ENCODE measurements at places on chromosomes 5 and 9.

GRCh38 chr5:176625966-176626875 lies 4.1 kb downstream of the SNCB start:
- H3K36me3 ChIP-seq, result no peaks in the 10 kb centered on the region
- H3K27ac ChIP-seq, result no peak overlapping the region
- no peak overlapping the region for H3K4me3 ChIP-seq

GRCh38 chr5:39016587-39017275 lies 57.5 kb downstream of the RICTOR start:
- no peaks in the 10 kb centered on the region for H3K36me3 ChIP-seq
- H3K27ac ChIP-seq, result no peak overlapping the region
- H3K4me3 ChIP-seq, result no peak overlapping the region

- H3K36me3 ChIP-seq, result no peaks in the 10 kb centered on the region
- no peaks in the 10 kb centered on the region for H3K4me1 ChIP-seq
- no peak overlapping the region for H3K27ac ChIP-seq
- H3K27me3 ChIP-seq, result no peaks in the 10 kb centered on the region
Observed at GRCh38 chr5:93532370-93532769, 48.6 kb downstream of the NR2F1-AS1 start.

DNA sequence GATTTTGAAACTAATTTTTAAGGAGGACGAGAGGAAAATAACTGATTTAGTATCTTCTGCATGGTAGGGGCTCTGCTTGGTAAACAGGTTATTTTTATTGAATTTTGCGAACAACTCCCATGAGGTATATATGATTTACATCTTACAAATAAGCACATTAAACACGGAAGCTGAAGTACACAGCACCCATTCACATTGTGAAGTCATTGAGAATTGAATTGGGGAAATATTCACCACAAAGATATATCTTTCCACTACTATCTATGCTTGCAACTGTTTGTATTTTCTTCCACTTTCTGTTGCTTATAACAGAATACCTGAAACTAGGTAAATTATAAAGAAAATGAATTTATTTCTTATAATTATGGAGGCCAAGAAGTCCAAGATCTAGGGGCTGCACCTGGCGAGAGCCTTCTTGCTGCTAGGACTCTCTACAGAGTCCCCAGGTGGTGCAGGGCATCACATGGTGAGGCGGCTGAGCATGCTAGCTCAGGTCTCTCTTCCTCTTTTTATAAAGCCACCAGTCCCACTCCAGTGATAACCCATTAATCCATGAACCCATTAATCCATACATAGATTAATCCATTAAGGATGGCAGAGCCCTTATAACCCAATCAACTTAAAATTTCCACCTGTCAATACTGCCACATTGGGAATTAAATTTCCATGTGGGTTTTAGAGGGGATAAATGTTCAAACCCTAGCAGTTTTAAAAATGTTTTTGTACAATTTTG lies 79.0 kb upstream of the ZNF608 start:
- H3K27ac ChIP-seq, result no peak overlapping the region
- H3K4me3 ChIP-seq, result no peak overlapping the region
- H3K4me1 ChIP-seq, result no peaks in the 10 kb centered on the region
- H3K27me3 ChIP-seq, result no peaks in the 10 kb centered on the region

DNA sequence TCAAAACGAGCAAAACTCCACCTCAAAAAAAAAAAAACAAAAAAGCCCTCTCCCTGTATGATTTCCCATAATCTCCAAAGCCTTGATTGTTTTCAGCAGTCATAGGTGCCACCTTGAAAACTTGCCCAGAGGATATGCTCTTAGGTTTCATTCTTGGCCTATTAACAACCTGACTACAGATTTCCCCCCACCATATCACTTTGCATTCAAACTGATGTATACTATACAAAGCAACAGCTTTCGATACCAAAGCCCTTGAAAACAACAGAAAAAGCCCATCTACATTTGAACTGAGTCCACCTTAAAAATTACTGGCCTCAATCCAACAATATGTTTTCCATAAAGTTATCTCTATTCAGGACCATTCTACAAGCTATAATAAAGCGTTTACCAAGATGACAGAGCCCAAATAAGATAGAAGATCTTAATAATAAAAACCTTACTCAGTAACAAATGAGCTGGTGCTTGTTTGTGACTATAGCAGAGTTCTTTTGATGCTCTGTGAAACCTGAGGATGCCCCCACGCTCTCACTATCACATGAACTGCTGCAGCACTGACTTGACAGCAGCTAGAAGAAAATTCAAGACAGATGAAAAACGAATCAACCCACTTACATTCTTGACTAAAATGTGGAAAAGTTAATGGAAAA lies 44.4 kb downstream of the FNBP1 start:
- no peak overlapping the region for H3K4me3 ChIP-seq
- H3K4me1 ChIP-seq, result no peaks in the 10 kb centered on the region
- no peaks in the 10 kb centered on the region for H3K27me3 ChIP-seq
- H3K27ac ChIP-seq, result no peak overlapping the region
- no peak for DNase-seq

GRCh38 chr9:91943478-91944470 lies 6.3 kb downstream of the ROR2 start:
- H3K4me3 ChIP-seq, result no peak overlapping the region
- no peaks in the 10 kb centered on the region for H3K36me3 ChIP-seq
- no peak for DNase-seq
- H3K27me3 ChIP-seq, result peaks cover 30% of the 10 kb centered on the region
- H3K27ac ChIP-seq, result no peak overlapping the region
- no peaks in the 10 kb centered on the region for H3K4me1 ChIP-seq

- no peaks in the 10 kb centered on the region for H3K27me3 ChIP-seq
- no peak for DNase-seq
- H3K27ac ChIP-seq, result no peak overlapping the region
- H3K36me3 ChIP-seq, result no peaks in the 10 kb centered on the region
- no peak overlapping the region for H3K4me3 ChIP-seq
- no peaks in the 10 kb centered on the region for H3K4me1 ChIP-seq
Observed at GRCh38 chr5:72525816-72526215, 18.6 kb upstream of the ZNF366 start.

DNA sequence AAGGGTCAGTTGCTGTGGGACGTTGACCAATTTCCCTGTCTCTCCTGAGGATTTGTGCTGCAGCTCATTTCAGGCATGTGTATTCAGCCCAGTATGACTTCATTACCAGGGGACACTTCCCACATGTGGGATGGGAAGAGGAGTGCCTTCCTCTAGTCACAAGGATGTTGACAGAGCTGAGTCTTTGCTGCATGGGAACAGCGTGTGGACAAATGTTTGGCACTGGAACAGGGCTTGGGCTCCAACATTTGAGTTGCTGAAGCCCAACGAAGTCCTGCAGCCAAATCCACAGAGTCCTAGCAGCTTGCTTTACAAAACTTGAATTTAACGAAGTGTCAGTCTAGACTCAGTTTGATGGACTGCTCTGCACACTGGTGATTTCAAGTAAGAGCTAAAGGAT lies 283.2 kb downstream of the SH3GL2 start:
- no peaks in the 10 kb centered on the region for H3K27me3 ChIP-seq

DNA sequence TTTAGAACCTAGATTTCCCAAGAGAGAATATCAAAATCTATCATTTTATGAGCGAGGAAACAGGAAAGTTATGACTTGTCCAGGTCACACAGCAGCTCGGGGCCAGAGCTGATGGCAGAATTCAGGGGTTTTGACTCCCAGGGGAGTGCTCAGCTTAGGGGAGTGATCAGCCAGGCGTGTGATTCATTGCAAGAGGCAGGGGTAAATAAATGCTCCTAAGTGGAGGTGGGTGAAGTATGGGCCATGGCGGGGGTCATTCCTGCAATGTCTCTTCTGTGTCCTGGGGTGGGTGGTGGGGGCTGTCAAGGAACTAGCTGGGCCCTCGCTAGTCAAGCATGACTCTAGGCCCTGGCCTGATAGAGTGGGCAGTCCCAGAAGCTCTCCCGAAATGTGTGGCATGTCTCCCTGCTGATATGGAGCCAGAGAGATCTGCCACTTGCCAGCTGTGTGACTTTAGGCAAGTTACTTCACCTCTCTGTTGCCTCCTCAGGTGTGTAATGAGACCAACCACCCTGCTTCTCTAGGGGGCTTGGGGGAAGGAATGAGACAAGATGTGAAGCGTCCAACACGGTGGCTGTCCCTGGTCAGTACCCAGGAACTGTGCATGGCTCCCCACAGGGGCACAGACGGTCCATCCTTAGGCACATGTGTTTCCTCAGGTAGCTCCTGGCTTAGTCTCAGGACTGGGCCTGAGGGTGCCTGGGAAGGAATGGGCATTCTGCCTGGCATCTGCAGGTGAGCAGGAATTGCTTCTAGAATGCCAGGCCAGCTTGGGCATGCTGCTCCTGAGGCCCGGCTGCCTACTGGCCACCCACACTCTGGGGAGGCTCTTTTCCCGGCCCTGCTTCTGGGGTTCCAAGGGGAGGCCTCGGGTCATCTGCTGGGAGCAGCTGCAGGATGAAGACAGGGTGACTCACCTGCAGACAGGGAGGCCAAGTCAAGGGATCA lies 36.5 kb upstream of the SH3PXD2B start:
- no peak overlapping the region for H3K27ac ChIP-seq
- no peaks in the 10 kb centered on the region for H3K36me3 ChIP-seq
- no peaks in the 10 kb centered on the region for H3K4me1 ChIP-seq
- no peak for DNase-seq
- no peak overlapping the region for H3K4me3 ChIP-seq

- H3K27ac ChIP-seq, result no peak overlapping the region
- H3K36me3 ChIP-seq, result no peaks in the 10 kb centered on the region
- H3K4me3 ChIP-seq, result no peak overlapping the region
Observed at GRCh38 chr5:125140220-125140619, 393.8 kb upstream of the ZNF608 start.

GRCh38 chr5:167346461-167346860 lies 945.0 kb upstream of the WWC1 start:
- H3K27me3 ChIP-seq, result no peaks in the 10 kb centered on the region
- no peak overlapping the region for H3K27ac ChIP-seq
- DNase-seq, result no peak
- H3K36me3 ChIP-seq, result no peaks in the 10 kb centered on the region
- no peak overlapping the region for H3K4me3 ChIP-seq
- no peaks in the 10 kb centered on the region for H3K4me1 ChIP-seq

GRCh38 chr9:34651876-34652601 lies at the start of gene IL11RA:
IL11RA (plus strand) TSS chr9:34652185; CDS start chr9:34655218, 3,033 bp downstream.
- peaks cover 30% of the 10 kb centered on the region for H3K4me1 ChIP-seq
- H3K36me3 ChIP-seq, result peaks cover 5% of the 10 kb centered on the region

GRCh38 chr5:177601577-177602457 lies 1.9 kb downstream of the B4GALT7 start:
- H3K27me3 ChIP-seq, result no peaks in the 10 kb centered on the region
- no peak overlapping the region for H3K4me3 ChIP-seq
- peaks cover 2% of the 10 kb centered on the region for H3K4me1 ChIP-seq
- no peaks in the 10 kb centered on the region for H3K36me3 ChIP-seq
- DNase-seq, result no peak

GRCh38 chr5:69468631-69469030 lies 24.0 kb upstream of the OCLN start:
- H3K36me3 ChIP-seq, result no peaks in the 10 kb centered on the region
- no peak overlapping the region for H3K4me3 ChIP-seq
- no peak for DNase-seq
- H3K4me1 ChIP-seq, result no peaks in the 10 kb centered on the region
- no peaks in the 10 kb centered on the region for H3K27me3 ChIP-seq
- H3K27ac ChIP-seq, result no peak overlapping the region

DNA sequence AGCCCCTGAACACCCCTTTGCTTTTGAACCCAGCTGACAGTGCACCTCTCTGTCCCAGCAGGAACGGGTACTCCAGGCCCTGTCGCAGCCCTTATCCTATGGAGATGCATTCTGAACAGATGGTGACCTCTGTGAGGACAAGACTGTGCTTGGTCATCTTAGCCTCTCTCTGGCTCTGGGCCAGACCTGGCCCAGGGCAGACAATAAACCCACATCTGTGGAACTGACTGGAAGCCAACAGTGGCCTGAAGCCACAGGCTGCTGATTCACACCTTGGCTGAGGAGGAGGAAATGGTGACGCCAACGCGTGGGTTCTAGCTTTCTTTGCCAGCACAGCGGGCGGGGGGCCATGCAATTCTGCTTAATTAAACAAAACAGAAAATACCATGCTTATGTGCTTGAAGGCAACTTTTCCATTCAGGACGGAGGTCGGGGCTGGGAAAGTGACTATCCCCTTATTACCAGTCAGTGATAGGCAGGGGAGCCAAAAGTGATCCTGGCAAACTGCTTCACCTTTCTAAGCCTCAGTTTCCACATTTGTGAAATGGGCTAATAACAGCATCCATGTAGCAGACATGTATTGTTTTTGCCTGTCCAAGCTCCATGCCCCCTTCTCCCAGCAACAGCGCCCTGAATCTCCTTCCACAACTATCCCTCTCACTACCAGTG lies 10.8 kb downstream of the SH3PXD2B start:
- H3K36me3 ChIP-seq, result no peaks in the 10 kb centered on the region
- peaks cover 5% of the 10 kb centered on the region for H3K4me1 ChIP-seq
- no peak overlapping the region for H3K4me3 ChIP-seq
- DNase-seq, result no peak

- no peak for DNase-seq
- H3K27me3 ChIP-seq, result no peaks in the 10 kb centered on the region
- no peaks in the 10 kb centered on the region for H3K36me3 ChIP-seq
- H3K4me1 ChIP-seq, result no peaks in the 10 kb centered on the region
Observed at GRCh38 chr5:111411301-111411700, 101.0 kb downstream of the STARD4 start.

- no peak overlapping the region for H3K4me3 ChIP-seq
- H3K27me3 ChIP-seq, result peaks cover 100% of the 10 kb centered on the region
- H3K27ac ChIP-seq, result no peak overlapping the region
- no peaks in the 10 kb centered on the region for H3K36me3 ChIP-seq
Observed at GRCh38 chr5:73441378-73441777, 7.2 kb downstream of the FOXD1 start.

GRCh38 chr9:14018081-14018480 lies 295.9 kb downstream of the NFIB start:
- no peak overlapping the region for H3K27ac ChIP-seq
- no peaks in the 10 kb centered on the region for H3K4me1 ChIP-seq
- no peaks in the 10 kb centered on the region for H3K27me3 ChIP-seq

DNA sequence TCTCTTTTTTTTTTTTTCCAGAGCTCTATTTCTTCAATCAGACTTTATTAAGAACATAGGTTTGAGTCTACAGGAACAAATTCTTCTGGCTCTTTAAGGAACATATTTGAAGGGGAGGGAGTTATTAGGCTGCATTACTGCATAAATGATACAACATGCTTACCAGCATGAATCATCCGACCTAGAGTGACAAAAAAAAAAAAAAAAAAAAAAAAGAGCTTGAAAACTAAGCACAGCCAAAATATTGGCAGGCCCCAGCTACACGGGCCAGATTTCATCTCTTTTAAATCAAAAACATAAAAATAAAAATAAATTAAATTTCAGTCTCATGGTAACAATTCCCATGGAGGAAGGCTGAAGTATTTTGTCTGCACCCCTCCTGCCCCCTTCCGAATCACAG lies 26.3 kb downstream of the MSX2 start:
- H3K27ac ChIP-seq, result no peak overlapping the region
- peaks cover 54% of the 10 kb centered on the region for H3K27me3 ChIP-seq
- no peak for DNase-seq
- no peaks in the 10 kb centered on the region for H3K4me1 ChIP-seq
- peak overlapping the region; percentile 72 for H3K4me3 ChIP-seq

DNA sequence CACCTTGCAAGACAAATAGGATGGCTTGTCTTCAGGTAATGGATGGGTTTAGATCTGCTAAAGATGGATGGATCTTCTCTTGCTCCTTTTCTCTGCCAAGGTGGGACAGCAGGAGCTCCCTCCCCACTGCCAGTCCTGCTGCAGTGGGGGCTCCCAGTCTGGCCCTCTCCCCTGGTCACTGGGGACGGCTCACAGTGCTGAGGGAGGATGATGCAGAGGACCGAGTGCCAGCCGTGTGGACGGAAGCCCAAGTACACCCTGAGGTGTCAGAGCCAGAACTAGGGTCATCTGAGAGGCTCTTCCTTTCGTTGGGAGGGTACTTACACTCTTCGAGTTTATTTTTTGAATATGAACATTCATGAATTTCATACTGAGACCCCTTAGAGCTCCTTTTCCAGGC lies 5.7 kb downstream of the CCDC69 start:
- DNase-seq, result no peak
- peaks cover 7% of the 10 kb centered on the region for H3K4me1 ChIP-seq
- H3K27ac ChIP-seq, result no peak overlapping the region
- no peaks in the 10 kb centered on the region for H3K36me3 ChIP-seq
- H3K4me3 ChIP-seq, result no peak overlapping the region
- H3K27me3 ChIP-seq, result no peaks in the 10 kb centered on the region
